ENCODE measurements at places on chromosomes 3 and 15. TPM values are rescaled to one million over a fixed set of nuclear protein-coding genes. Genes with fewer than 3 reads are reported as not detected.

Gene SMCO1
- 0.20 TPM for total RNA-seq

Gene TF
- total RNA-seq, result 9.2 TPM

Gene OSBPL10
- total RNA-seq, result 0.18 TPM

Gene UROC1
- not detected for total RNA-seq

Gene SLC12A1
- not detected for total RNA-seq

Gene PTH1R
- not detected for total RNA-seq

Gene BFSP2
- not detected for total RNA-seq

DNA sequence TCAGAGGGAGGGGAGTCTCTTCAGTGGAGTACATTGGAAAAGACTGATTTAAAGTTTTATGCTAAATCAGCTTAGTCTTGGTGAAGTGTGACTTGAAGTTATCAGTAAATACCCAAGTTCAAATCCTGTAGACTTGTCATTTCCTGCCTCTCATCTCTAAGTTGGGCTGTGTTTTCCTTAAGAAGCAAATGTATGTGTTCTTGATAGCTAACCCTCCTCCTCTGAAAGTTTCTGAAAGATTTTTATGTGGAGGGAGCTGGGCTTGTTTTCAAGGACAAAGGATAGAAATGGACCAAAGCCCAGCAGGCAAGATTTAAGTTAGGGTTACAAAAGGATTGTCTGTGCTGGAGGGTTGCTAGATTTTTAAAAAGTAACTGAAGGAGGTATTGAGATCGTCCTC, 4.2 kb downstream of the MAPKBP1 start:
- H3K27ac ChIP-seq, result no peak overlapping the region
- no peaks in the 10 kb centered on the region for H3K27me3 ChIP-seq
- H3K36me3 ChIP-seq, result no peaks in the 10 kb centered on the region

GRCh38 chr3:156605686-156606605, 51.0 kb upstream of the SSR3 start:
- peaks cover 18% of the 10 kb centered on the region for H3K4me1 ChIP-seq
- peak; percentile 93 for DNase-seq
- peak overlapping the region; percentile 39 for H3K4me3 ChIP-seq
- H3K27ac ChIP-seq, result peak overlapping the region; percentile 96
- H3K27me3 ChIP-seq, result no peaks in the 10 kb centered on the region

DNA sequence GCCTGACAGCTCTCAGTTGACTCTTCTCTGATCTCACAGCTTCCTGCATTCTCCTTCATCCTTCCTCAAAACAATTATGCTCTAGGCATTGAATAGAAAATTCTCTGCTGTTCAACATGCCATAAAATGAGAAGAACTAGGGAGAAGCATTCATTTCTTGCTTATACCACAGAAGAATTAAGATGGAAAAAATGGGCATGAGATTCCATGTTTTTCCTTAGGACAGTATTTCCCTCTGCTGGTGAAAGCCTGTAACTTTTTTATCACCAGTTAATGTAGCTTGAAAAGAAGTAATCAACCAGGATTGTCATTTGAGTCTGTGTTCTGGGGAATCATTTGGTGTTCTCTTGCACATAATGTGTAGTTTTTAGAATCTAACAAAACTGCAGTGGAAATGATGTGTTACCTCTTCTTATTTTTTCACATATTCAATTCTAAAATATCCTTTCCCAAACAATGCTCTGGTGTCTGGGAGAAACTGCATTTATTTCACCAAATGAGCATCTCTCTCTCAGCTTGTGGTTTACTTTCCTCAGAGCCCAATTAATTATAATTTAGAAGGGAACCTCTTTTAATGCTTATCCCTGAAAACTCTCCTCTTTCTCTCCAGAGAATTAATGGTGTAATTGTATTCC, 92.8 kb upstream of the DCBLD2 start:
- peak; percentile 7 for DNase-seq
- no peaks in the 10 kb centered on the region for H3K4me1 ChIP-seq
- H3K27me3 ChIP-seq, result no peaks in the 10 kb centered on the region
- no peaks in the 10 kb centered on the region for H3K36me3 ChIP-seq

- peaks cover 3% of the 10 kb centered on the region for H3K4me1 ChIP-seq
- H3K36me3 ChIP-seq, result no peaks in the 10 kb centered on the region
- no peak overlapping the region for H3K4me3 ChIP-seq
- H3K27me3 ChIP-seq, result peaks cover 20% of the 10 kb centered on the region
- no peak for DNase-seq
Observed at GRCh38 chr3:184538666-184539431, 22.7 kb upstream of the EPHB3 start.

DNA sequence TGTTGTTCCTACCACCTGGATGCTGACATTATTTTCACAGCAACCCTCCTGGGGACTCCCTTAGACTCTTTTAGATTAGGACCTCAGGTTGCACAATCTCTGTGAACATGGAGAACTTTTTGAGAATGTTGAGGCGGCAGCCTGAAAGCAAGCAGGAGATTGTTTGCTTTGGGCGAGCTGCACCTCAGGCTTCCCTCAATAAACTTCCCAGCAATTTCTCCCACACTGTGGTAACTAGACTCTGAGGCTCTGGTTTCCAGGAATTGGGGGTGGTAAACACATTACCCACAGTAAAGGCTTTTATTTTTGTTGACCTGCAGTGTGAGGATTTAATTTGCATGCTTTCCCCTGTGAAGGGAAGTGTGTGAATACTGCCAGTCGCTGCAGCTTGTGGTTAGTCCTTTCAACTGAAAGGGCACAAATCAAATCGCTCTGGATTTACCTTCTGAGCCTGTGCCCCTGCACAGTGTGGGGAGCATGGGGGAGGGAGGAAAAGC, 35.2 kb upstream of the SIAH2 start:
- DNase-seq, result no peak
- H3K4me1 ChIP-seq, result no peaks in the 10 kb centered on the region
- H3K27me3 ChIP-seq, result peaks cover 11% of the 10 kb centered on the region
- H3K4me3 ChIP-seq, result no peak overlapping the region
- H3K27ac ChIP-seq, result no peak overlapping the region
- no peaks in the 10 kb centered on the region for H3K36me3 ChIP-seq

DNA sequence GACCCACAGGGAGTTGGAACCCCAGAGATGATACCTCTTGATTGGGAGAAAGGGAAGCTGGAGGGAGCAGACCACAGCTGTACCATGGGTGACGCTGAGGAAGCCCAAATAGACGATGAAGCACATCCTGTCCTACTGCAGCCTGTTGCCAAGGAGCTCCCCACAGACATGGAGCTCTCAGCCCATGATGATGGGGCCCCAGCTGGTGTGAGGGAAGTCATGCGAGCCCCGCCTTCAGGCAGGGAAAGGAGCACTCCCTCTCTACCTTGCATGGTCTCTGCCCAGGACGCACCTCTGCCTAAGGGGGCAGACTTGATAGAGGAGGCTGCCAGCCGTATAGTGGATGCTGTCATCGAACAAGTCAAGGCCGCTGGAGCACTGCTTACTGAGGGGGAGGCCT, 201.1 kb downstream of the AKAP13 start:
- H3K4me3 ChIP-seq, result no peak overlapping the region
- H3K27ac ChIP-seq, result no peak overlapping the region
- no peak for DNase-seq
- H3K27me3 ChIP-seq, result no peaks in the 10 kb centered on the region
- H3K36me3 ChIP-seq, result no peaks in the 10 kb centered on the region

DNA sequence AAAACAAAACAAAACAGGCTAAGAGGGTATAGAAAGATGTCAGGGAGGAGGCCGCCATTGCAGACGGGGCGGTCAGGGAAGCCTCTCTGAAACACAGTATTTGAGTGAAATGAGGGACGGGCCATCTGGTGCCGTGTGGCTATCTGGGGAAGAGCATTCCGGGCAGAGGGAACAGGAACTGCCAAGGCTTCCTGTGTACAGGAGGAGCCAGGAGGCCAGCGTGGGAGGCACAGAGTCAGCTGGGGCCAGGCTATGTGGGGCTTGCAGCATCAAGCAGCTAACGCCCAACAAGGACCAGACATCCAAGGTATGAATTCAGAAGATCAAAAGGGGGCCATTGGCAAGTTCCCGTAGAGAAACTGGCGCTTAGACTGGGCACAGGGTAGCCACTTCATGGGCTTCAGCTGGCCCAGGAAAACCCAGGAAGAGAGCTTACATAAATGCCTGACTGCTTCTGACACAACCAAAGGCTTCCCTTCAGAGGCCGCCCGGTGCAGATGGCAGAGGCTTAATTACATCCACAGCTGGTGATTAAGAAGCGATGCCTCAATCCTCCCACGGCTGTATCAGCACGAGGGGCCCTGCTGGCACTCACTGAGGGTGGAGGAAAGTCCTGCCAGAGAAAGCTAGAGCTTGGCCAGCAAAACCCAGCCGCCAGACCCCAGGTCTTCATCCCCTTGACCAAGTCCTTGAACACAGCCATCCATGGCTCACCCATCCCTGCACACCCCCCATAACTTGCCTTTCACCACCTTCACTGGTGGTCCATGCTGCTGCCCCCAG, 144.9 kb downstream of the MEGF11 start:
- H3K27me3 ChIP-seq, result peaks cover 45% of the 10 kb centered on the region
- H3K36me3 ChIP-seq, result no peaks in the 10 kb centered on the region
- no peak for DNase-seq
- no peak overlapping the region for H3K27ac ChIP-seq
- no peak overlapping the region for H3K4me3 ChIP-seq

- no peak overlapping the region for H3K4me3 ChIP-seq
- no peaks in the 10 kb centered on the region for H3K36me3 ChIP-seq
- H3K27me3 ChIP-seq, result no peaks in the 10 kb centered on the region
- no peak overlapping the region for H3K27ac ChIP-seq
- H3K4me1 ChIP-seq, result no peaks in the 10 kb centered on the region
Observed at GRCh38 chr3:157543501-157544035, 40.4 kb upstream of the VEPH1 start.

GRCh38 chr3:19392150-19392549, 243.8 kb downstream of the KCNH8 start:
- no peaks in the 10 kb centered on the region for H3K4me1 ChIP-seq
- H3K27ac ChIP-seq, result no peak overlapping the region
- H3K36me3 ChIP-seq, result no peaks in the 10 kb centered on the region
- no peaks in the 10 kb centered on the region for H3K27me3 ChIP-seq

- H3K36me3 ChIP-seq, result no peaks in the 10 kb centered on the region
- H3K4me1 ChIP-seq, result no peaks in the 10 kb centered on the region
- H3K27me3 ChIP-seq, result peaks cover 32% of the 10 kb centered on the region
- H3K27ac ChIP-seq, result no peak overlapping the region
- no peak overlapping the region for H3K4me3 ChIP-seq
Observed at GRCh38 chr3:134330883-134331810, 43.1 kb downstream of the AMOTL2 start.

DNA sequence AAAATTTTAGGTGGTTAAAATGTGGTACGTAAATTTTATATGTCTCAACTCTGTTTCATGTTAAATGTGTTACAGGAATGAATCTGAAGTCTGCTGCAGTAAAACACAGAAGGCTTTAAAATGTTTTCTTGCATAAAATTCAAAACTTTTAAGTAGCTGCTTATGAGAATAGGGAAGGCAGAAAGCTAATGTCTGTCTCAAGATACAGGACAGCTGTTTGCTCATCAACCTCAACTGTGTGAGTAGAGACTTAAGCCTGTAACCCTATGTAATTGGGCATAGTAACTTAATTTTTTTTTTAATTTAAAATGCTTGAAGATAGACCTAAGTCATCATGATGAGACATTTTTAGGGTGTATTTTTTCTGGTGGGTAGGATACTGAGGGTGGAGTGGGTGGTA, 38.9 kb downstream of the ZFAND6 start:
- H3K27me3 ChIP-seq, result no peaks in the 10 kb centered on the region
- peaks cover 11% of the 10 kb centered on the region for H3K4me1 ChIP-seq
- H3K4me3 ChIP-seq, result no peak overlapping the region
- peaks cover 3% of the 10 kb centered on the region for H3K36me3 ChIP-seq
- no peak for DNase-seq
- H3K27ac ChIP-seq, result no peak overlapping the region

DNA sequence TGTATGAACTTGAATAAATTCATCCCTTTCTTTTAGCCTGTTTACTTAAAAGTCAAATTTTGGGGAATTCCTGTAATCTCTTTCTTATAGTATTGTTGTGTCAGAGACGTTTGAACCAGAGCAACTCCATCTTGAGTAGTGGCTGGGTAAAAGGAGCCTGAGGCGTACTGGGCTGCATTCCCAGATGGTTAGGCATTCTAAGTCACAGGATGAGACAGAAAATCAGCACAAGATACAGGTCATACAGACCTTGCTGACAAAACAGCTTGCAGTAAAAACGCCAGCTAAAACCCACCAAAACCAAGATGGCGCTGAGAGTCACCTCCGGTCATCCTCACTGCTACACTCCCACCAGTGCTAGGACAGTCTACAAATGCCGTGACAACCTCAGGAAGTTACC, 94.5 kb downstream of the P3H2 start:
- H3K36me3 ChIP-seq, result no peaks in the 10 kb centered on the region
- DNase-seq, result no peak
- H3K27ac ChIP-seq, result no peak overlapping the region
- no peak overlapping the region for H3K4me3 ChIP-seq
- no peaks in the 10 kb centered on the region for H3K27me3 ChIP-seq

DNA sequence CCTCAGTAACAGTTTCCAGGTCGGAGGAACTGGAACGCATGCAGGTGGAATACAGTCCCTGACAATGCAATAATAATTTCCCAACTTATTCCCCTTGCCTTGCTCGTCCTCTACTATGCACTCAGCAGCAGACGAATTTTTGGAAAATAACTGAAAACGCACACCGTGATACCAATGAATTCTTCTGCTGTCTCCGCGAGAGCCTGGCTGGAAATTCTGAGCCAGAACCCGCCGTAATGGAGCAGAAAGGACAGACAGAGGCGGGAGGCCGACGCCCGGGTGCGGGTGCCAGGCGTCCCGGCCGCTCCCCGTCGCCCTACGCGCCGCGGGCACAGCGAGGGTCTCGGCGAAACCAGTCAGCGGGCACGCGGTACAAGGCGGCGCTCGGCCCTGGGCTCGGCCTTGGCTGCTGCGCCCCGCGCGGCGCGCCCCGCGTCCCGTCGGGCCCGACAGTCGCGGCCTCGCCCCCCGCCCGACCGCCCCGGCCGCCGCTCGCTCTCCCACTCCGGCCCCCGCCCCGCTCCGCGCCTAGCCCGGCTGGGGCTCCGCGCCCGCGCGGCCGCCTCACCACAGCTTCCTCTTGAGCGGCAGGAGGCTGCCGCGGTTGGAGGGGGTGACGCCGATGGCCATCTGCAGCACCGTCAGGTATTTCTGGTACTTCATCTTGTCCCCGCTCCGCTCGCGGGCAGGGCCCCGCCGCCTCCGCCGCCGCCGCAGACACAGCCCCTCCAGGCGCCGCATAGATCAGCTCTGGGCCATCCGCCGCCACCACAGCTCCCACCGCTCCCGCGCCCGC, 114.5 kb upstream of the GOLGA8J start:
- no peak for DNase-seq
- no peaks in the 10 kb centered on the region for H3K27me3 ChIP-seq
- H3K27ac ChIP-seq, result no peak overlapping the region
- no peaks in the 10 kb centered on the region for H3K36me3 ChIP-seq
- no peaks in the 10 kb centered on the region for H3K4me1 ChIP-seq
- H3K4me3 ChIP-seq, result no peak overlapping the region

GRCh38 chr3:9791790-9792404, 376 bp downstream of the TADA3 start:
- H3K27me3 ChIP-seq, result no peaks in the 10 kb centered on the region
- peak overlapping the region; percentile 100 for H3K27ac ChIP-seq
- no peak for DNase-seq

GRCh38 chr15:40247406-40247971, 8.6 kb downstream of the PAK6 start:
- H3K4me3 ChIP-seq, result no peak overlapping the region
- peaks cover 23% of the 10 kb centered on the region for H3K27me3 ChIP-seq
- no peak for DNase-seq
- peaks cover 14% of the 10 kb centered on the region for H3K4me1 ChIP-seq
- no peak overlapping the region for H3K27ac ChIP-seq

GRCh38 chr3:56303487-56303886, 164.8 kb downstream of the ERC2 start:
- no peaks in the 10 kb centered on the region for H3K27me3 ChIP-seq
- H3K4me3 ChIP-seq, result no peak overlapping the region
- H3K4me1 ChIP-seq, result no peaks in the 10 kb centered on the region
